ENCODE measurements at places on chromosomes 2 and 18.

- DNase-seq = no peak
Observed at GRCh38 chr2:80525152-80525551, 220.6 kb upstream of the LRRTM1 start.

- DNase-seq = no peak
Observed at GRCh38 chr2:3405307-3405706, 25.8 kb downstream of the TRAPPC12 start.

DNA sequence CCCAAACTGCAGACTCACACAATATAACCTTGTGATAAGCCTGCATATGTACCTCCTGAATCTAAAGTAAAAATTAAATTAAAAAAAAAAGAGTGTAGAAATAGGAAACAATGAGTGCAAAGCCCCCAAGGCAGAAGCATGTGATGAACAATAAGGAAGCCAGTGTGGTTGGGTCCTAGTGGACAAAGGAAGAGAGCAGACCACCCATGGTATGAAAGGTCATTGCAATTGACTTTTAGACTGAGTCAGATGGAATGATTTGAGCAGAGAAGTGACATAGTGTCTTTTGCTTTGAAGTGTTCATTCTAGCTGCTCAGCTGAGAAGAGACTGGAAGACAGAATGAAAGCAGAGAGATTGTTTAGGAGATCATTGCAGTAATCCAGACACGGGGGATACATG, 417.1 kb downstream of the RAD51AP2 start:
- no peak for DNase-seq

DNA sequence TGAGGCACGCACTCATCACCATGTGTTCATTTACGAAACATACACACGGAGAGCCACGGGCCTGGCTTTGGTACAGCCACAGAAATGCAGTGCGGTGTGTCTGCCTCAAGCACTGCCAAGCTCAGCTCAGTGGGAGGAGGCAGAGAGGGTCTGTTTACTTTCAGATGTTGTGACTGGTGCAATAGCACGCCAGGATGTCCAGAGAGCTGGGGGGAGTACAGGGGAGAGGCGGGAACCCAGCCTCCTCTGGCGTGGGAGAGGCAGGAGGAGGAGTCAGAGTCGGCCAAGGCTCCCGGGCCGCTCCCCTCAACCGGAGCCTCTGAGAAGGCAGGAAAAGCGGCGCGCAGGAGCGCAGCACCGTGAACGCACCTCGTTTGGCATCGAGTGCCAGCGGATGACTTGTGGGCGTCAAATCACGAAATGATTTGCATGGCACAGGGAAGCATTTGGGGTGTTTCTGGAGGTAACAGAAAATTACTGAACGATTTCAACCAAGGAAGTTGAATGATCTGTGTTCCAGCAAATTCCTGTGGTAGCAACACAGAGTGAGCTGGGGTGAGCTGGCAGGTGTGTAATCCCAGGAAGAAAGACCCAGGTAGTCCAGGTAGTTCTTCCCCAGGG, 143.0 kb downstream of the ZNF516 start:
- peak; percentile 70 for DNase-seq

DNA sequence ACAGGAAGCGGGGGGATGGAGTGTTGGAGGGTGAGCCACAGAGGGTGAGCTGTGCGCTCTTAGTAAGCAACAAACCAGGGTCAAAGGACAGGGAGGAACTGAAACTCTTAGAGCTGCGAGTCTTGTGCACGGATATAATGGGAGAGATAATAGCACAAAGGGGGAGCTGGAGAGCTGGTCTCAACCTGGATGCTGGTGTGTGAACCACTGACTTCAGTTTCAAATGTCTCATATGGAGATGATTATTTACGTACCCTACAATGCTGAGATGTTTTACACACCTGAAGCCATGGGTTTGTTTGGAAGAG, 35.9 kb downstream of the PTGR3 start:
- no peak for DNase-seq

DNA sequence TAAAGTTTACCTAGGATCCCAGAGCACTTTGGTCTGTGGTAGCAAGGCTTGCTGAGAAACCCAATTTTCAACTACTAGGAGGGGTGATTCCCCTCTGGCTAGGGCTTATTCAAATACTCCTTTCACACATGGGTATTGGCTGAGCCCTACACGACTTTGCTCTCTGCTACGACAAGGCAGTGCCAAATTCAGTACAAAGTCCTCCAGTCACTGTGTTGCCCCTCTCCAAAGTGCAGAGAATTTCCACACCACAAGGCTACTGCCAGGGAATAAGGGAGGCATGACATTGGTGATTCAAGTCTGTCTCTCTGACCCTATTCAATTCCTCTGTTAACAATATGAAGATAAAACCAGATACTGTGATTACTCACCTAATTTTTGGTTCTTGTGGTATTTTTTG, 38.9 kb downstream of the SYT4 start:
- no peak for DNase-seq

DNA sequence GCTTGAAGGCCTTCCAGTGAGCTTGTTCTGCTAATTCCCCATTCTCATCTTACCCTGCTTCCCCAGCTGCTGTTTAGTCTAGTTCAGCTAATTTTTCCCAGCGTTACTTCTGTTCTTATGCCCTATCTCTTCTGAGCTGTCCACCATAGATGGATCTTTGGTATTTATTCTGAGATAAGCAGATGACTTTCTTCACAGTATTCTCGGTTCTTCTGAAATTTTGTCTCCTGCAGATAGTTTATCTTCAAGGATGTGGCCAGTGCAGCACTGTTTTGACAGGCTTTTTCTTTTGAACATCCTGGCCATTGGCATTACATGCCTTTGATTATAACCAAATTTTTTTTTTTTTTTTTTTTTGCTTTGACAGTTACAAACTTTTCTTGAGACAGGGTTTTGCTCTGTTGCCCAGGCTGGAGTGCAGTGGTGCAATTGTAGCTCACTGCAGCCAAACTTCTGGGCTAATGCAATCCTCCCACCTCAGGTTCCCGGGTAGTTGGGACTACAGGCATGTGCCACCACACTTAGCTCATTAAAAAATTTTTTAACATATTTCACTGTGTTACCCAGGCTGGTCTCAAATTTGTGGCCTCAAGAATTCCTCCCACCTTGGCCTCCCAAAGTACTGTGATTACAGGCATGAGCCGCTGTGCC, 134.2 kb downstream of the WDSUB1 start:
- DNase-seq = no peak

DNA sequence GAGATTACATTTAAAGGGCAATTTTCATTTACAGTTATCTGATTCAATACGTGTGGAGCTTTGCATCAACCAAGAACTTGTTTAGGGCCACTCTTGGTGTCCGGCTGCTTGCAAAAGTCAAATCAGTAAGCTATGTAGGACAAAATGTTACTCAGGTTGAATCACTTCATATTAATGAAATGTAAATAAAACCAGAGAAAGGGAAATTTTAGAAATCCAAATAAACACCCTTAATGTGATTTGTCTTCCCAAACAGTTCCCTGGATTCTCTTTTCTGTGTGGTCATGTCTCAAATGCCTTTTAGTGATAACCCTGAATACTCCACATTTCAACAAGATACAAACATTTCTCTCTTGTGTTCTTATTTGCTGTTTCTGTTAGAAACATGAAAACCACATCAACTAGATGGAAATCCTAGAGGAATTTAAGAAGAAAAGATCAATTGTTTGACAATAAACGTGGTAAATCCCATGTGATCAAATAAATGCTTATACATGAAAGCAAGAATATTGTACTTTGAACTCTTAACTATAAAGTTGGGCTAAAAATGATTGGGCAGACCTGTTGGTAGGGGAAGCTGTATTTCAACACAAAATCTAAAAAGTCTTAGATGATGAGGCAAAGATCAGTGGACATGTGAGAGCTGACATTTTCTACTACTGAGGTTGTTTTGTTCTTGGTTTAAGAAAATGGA, 101.3 kb downstream of the CDC42EP3 start:
- DNase-seq = peak; percentile 72

GRCh38 chr18:77857678-77858655, 608.3 kb downstream of the GALR1 start:
- DNase-seq = no peak

- no peak for DNase-seq
Observed at GRCh38 chr2:233535271-233535670, 31.3 kb downstream of the USP40 start.

Data from fibroblast of skin of scalp (primary cell).